ENCODE measurements at places on chromosomes 2 and 18.

DNA sequence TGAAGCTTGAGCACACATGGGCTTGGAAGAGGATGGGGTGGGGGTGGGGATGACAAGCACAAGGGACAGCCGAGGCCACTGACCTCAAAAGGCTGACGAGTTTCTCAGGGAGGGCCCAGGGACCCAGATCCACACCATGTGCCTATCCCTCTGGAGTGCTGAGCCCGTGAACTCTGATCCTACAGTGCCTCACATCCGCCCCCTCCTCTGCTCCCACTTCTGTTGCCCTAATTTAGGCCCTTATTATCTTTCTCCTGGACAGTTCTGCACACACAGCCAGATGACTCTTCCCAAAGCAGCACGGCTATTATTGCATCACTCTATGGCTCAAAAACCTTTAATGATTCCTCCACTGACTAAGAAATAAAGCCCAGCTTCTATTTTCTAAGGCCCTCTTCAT is 24.8 kb downstream of the CYRIA start:
- DNase-seq: no peak

DNA sequence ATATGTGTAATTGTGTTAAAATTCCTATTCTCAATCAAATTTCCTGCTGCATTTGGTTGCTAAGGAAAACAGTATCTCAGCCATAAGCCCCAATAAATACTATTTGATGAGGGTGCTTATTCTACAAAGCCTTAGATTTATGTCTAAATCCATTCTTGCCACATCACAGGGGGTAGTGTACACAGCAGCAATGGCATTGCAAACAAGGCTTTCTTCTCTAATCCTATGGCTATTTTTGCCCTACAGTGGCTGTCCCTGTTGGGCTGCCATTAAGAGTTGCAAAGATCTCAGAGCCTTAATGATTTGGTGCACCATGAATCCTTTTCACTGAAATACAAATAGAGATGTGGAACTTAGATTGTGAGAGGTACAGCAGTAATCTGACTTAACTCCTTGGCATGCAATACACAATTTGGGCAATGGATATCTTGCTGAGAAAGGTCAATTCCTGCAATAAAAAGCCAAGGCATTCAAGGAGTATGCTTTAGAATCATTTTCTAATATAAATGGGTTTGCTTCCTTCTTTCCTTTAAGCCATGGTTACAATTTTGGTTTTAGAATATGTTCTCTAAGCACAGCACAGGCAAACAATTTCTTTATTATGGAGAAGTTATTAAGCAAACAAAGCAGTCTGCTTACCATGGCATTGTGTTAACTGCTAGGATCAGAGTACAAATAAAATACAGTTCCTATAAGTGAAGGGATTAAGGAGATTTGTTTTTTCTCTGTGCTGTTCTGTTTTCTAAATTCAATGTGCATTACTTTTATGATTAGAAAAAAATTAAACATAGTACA is 69.8 kb upstream of the CD302 start:
- no peak for DNase-seq

DNA sequence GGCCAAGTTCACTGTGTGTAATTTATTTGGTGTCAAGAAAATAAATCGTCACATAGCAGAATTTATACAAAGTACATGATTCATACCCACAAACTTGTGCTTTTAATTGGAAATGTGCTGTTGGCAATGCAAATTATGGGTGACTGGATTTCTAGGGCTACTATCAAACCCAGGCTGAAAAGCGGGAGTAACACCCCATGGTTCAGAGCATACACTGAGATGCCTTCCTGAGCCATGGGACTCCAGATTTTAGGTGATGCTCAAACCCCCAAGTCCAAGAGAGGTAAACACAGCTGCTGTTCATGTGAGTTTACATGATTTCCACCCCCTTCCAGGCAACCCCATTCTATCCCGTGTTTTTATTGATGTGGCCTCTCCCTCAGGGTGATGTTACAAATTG is 565.9 kb upstream of the ID2 start:
- DNase-seq: no peak

GRCh38 chr2:25362049-25362433 is 20.3 kb upstream of the DNMT3A start:
- no peak for DNase-seq

DNA sequence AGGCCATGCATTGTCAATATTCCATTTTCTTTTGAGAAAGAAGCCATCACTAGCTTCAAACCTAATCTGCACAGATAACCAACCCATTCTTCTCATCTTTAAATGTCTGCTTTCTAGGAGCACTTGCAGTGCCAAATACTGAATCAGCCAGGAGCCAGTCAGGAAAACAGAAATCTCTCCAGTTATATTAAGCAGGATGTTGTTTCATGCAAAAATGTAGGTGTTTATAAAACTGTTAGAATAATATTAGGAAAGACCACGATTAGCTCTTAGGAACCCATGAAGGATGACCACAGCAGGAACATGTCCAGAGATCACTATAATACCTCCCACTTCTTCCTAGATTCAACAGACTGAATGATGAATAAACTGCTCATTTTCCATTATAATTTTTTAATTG is 86.0 kb downstream of the TTC32 start:
- no peak for DNase-seq

GRCh38 chr2:231034291-231034882 is 2.9 kb upstream of the C2orf72 start:
- no peak for DNase-seq

DNA sequence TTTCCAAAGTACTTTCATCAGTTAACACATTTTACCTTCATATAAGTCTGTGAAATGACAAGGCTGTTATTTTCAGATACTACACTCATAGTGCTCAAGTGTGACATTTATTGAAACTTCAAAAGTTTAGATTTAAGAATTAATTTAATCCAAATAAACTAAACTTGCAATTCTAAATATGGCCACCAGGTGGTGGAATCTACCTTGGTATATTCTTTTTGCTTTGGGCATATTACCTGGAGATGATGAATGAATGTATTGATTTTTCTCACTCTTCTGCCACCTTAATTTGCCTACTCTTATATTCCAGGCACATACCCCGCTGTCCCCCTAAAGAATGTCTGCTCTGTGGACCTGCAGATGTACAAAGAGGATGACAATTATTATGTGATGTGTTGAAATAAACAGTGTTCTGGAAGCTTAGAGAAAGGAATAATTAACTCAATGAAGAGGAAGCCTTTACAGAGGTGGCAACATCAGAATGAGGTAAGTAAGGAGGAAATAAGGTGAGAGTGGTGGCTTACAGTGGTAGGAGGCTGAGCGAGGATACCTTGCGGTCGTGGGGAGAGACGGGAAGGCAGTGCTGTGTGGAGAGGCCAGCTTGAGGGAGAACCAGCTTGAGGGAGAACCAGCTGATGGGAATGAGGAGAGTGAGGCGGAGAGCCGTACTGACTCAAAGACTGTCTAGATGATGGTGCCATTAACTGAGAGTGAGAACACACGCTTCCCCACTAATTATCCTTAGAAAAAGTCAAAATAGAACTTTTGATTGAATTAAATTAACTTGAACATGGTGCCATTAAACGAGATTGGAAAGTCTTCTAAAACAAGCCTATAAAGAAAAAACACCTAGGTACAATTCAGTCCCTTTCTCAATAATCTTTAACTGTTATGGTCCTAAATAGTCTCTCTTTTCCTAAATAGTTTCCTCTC is 179.5 kb downstream of the CELF4 start:
- DNase-seq: no peak

- no peak for DNase-seq
Measured at GRCh38 chr2:12320027-12320734, 396.6 kb upstream of the TRIB2 start.

DNA sequence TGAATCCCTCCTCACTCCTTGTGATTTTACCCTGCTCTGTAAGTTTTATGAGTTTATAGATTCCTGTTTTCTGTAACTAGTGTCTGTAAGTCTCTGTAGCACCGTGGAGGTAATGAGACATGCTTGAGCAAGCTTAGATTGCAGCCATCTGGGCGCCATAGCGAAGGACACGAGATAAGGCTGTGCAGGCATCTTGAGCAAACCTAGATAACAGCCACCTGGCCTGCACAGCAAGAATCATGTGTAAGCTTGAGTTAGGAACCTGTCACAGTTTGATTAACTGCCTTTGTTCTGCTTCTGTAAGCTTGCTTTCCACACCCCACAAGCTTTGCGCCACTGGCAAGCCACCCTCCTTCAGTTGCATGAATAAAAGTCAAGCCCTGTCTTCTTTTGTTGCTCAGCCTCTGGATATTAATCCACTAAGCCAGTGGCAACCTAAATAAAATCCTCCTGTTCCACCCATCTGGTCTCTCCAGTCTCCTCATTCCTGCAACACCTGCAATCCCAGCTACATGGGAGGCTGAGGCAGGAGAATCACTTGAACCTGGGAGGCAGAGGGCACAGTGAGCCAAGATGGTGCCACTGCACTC is 270.6 kb upstream of the RGPD4 start:
- DNase-seq: no peak

DNA sequence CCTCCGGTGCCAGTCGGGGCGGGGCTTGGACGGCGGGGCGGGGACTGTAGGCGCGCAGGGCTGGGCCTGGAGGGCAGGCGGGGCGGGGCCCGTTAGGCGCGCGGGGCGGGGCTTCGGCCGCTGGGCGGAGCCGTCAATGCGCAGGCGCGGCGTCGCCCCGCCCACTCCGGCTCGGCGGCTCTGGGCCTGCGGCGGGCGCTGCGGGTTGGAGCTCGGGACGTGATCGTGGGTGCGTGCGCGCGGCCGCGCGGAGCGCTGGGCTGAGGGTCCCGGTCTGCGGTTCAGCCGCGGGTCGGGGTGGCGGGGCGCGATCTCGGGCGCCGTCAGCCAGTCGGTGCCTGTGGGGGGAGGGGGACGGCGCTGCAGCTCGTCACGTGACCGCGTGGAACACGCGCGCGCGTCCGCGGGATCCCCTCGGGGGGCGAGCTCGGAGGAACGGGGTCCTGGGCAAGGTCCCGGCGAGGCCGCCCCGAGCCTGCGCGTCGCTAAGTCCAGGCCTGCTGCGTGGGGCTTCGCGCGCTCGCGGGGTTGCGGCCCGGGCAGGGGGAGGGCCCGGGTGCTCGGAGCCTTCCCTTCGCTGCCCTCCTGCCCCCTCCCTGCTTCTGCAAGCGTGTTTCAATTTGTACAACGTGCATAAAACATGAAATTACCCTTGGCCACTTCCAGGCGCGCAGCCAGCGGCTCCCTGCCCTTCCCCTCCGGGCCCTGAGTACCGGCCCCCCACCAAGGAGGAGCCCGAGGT is at the start of gene D2HGDH:
Gene D2HGDH, plus strand, starts transcription at position 164 of the 742 bp plus-strand sequence. CDS start 595 bp downstream, outside the sequence.
- peak; percentile 65 for DNase-seq

DNA sequence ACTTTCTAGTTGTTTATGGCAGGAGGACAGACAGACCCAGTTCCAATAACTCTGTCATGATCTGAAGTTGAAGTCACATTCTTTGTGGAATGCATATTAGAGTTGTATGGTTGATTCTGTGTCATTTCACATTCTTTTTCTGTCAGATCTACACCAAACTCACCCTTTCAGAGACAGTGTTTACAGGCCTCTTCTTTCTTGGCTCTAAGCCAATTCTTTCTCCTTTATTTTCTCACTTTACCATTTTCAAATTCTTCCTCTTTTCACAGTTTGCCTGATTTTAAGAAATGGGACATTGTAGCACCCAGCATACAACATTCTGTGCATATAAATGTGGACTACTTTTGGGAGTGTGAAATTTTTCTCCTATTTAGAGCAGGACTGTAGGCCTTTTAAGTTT is 103.7 kb downstream of the CCDC85A start:
- no peak for DNase-seq

DNA sequence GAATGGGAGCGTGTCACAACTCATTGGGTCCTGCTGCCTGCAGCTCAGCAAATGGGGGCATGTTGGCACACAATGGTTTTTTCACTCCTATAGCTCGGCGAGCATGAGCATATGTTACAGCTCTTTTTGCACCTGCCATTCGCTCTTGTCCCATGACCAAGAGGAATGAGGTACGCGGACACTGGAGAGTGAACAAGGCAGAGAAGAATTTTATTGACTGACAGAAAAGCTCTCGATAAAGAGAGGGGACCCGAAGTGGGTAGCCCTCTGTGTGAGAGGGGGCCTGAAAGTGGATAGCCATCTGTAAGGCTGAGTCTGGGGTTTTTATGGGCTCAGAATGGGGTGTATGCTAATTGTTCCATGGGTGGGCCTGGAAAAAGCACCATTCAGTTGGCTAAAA is 5.5 kb downstream of the ACYP2 start:
- no peak for DNase-seq

DNA sequence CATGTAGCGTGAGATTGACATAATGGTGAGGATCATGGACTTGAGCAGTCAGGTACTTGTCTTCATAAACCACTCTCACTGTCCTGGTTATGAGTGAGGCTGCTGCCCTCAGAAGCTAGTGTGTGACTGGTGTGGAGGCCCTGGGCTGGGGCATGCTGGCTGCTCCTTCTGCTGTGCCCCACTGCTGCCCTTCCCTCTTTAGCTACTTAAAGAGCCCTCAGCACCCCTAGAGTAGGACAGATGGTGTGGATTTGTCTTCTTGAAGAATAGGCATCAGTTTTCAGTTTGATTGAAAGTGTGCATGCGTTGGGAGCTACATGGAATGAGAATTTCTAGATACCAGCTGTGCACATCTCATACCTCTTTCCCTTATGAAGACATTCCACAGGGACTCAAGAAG is 15.4 kb downstream of the CPLX4 start:
- no peak for DNase-seq

GRCh38 chr2:25380586-25381375 is 39.1 kb upstream of the DNMT3A start:
- DNase-seq: no peak

All from cortex of kidney (tissue), 1 donor.